ENCODE measurements at places on chromosomes 2 and 18.

DNA sequence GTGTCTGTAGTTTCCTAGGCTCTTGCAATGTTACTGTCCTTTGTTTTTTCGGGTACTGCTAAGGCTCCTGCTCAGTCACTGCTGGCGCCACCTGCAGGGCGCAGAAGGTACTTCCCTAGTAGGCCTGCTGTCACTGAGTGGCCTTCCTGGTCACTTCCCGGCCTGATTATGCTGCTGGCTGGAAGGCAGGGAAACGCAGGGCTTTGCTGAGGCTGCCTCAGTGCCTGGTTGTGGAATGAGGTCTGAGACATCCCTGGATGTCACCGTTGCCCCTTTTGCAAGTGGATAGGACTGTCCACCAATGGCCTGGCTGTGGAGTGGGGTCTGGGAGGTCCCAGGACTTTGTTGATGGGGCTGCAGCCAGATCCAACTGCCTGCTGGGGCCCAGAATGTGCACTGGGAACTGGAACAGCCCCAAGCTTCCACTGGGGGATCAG lies 13.1 kb downstream of the DAW1 start:
- peak; percentile 67 for DNase-seq

- DNase-seq, result no peak
These were observed 101.4 kb upstream of the RAB6C start for GRCh38 chr2:129877795-129878775.

DNA sequence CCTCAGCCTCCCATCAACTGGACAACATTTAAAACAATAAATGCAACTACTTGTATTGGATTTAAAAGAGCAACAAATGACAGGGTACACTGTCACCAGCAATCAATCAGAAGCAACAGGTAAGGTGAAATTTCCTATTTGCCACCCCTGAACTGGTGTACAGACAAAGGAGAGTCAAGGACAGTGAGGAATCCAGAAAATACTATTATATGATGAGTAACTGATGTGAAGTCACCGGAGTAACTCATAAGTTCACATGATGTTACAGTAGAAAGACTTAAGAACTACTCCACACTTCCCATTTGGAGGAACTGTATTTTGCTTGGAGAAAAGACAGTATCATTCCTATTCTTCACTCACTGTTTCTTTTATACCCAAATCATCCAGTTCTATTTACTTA lies 4.1 kb upstream of the STAT1 start:
- no peak for DNase-seq

- no peak for DNase-seq
These were observed 24.0 kb downstream of the ZNF385B start for GRCh38 chr2:179837408-179837807.

DNA sequence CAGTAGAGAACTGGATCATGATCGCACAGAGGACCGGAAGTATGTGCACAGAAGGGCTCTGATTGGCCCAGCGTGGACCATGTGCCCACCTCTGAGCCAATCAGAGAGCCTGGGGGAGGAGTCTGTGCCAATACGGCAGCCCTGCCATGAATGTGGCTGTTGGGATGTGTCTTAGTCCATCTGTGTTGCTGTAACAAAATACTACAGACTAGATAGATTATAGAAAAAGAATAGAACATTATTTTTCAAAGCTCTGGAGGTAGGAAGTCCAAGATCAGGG lies 132.0 kb downstream of the NDUFA10 start:
- no peak for DNase-seq

DNA sequence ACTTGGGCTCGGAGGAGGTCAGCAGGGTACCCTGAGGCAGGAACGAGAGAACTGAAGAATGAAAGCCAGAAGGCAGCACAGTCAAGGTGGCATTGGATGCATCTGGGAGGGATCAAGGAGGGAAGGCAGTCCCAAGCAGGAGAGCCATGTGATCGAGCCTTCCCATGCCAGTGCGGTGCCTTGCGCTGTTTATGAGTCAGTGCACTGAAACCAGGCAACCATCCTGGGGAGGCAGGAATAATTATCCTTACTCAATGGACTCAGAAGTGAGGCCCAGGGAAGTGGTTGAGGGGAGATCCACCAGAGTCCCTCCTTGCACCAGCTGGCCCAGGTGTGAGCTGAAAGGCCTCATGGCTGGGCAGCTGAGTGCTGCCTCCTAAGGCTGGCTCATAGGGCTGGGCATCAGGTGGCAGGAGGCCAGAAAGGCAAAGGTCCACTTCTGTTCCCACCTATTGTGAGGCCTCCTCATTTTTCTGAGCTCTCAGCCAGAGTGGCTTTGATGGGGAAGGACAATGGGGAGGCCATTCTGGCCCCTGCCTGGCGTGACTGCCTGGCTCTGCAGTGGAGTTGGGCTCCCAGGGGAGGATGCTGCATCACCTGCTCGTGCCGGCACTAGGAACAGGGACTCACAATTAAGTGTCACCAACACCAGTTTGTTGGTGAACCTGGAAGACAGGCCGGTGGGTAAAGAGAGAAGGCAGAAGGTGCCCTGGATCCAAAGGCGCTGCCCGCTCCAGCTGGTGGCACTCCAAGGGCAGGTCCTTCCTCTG lies 82.3 kb downstream of the TFCP2L1 start:
- DNase-seq, result no peak

DNA sequence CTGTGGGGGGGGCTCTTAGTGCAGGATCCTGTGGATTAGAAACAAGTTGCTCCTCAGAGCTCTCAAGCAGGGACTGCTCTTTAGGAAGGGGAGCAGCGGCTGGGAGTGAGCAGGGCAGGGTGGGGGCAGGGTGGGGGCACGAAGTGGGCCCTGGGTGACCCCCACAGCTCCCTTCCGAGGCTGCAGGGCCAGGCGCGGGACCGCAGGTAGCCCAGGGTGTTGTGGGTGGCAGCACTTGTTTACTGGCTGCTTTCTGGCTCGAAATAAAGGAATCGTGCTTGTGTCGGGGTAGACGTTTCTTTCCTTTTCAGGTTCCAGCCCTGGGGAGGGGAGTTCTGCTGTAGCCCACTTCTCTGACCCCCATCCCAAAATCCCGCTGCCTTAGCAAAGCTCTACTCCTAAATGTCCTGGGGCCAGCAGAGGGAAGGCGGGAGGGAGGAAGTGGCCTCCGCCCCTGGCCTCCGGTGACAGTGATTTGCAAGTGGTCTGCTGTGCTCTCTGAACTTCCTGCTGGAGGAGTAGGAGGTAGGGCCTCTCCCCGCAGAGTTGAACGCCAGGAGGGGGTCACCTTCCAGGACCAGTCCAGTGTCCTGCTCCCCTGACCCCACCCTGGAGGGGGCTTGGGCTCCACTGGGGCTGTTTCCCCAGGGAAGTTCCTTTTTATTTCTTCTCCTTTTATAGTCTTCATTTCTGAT lies 8.3 kb downstream of the NEU4 start:
- peak; percentile 31 for DNase-seq

DNA sequence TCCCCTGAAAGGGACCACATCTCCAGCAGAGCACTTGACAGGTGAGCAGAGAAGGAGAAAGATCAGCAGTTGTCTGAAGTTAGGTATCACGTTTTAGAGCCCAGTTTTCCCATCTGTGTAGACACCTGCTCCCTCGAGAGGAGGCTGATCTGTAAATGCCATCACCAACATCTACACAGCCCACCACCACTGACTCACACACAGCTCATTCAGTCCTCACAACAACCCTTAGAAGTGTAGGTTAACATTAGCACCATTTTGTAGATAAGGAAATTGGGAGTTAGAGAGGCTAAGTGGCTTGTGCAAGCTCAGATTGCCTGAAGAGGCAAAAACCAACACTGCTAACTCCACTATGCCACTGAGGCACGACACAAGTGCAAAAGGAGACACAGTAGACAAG lies 37.2 kb upstream of the STAT1 start:
- DNase-seq, result no peak

GRCh38 chr2:41719756-41720155 lies 328.1 kb upstream of the PKDCC start:
- no peak for DNase-seq

GRCh38 chr2:2028041-2028440 lies 283.7 kb upstream of the PXDN start:
- no peak for DNase-seq

DNA sequence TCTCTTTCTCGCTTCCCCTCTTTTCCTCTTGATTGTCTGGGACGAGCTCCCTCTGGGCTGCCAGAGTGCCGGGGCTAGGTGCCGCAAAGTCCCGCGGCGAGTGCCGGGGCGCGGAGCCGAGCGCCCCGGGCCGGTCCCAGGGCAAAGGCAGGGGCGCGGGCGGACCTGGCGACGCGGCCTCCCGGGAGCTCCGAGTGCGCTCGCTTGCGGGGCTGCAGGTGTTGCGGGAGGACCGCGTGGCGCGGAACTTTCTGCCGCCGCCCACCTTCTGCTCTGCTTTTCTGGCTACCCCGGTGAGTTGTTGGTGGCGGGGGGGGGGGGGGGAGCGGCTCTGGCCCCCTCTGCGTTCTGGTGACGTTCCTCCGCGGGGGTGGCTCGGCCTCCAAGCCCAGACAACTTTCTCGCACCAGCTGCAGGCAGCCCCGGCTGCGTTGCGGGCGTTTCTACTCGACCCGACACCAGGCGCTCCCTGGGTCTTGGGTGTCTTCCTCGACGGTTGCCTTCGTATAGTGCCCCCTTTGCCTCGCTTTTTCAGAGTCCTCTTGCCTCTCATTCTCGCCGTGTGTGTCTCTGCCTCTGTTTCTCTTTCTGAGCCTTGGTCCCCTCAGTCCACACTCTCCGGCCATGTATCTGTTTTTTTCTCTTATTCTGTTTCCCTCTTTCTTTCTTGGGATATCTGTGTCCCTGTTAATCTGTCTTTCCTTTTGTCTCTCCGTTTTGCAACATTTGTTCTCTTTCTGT lies 759 bp downstream of the GALNT13 start:
- no peak for DNase-seq

- DNase-seq, result no peak
These were observed 235.8 kb downstream of the TCF4 start for GRCh38 chr18:55351980-55352714.

DNA sequence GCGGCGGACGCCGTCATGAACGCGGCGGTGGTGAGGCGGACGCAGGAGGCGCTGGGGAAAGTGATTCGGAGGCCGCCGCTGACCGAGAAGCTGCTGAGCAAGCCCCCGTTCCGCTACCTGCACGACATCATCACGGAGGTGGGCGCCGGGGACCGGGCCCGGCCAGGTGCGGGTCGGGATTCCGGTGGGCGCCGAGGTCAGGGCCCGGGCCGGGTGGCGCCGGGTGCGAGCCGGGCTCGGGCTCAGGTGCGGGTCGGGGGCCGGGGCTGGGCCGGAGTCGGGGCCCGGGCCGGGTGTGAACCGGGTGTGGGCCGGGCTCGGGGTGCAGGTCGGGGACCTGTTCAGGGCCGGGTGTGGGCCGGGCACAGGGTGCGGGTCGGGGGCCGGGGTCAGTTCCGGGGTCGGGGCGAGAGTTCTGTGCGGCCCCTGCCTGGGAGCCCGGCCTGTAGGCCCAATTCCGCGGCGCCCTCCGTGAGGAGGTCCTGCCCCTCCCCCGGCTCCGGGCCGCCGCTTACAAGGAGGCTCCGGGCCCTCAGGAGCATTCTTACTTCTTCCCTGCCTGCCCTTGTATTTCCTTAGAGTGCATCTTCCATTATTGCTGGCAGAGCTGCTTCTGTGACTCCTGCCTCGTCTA lies 447 bp downstream of the TRAF3IP1 start:
- DNase-seq, result no peak

- no peak for DNase-seq
These were observed 252.1 kb downstream of the ZNF521 start for GRCh38 chr18:25099895-25100294.

- no peak for DNase-seq
These were observed 29.9 kb upstream of the ALKAL2 start for GRCh38 chr2:317501-318424.

- no peak for DNase-seq
These were observed 41.4 kb downstream of the PDIA6 start for GRCh38 chr2:10770956-10771750.

- no peak for DNase-seq
These were observed 34.7 kb downstream of the RALB start for GRCh38 chr2:120287183-120288015.

- DNase-seq, result peak; percentile 69
These were observed 21.0 kb downstream of the INPP4A start for GRCh38 chr2:98465456-98466226.

DNA sequence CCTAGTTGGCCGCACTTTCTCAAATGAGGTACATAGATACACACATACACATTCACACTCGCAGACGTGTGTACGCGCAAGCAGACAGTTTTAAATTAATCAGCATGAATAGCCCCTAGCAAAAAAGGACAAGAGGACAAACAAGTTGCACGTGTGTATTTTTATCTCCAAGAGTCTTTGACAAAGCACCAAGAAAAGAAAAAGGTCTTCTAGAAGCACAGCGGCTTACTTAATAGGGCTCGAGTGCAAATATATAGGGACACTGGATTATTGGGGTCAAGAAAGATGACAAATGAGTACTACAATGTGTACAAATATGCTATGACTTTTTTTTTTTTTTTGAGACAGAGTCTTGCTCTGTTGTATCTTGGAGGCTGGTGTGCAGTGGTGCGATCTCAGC lies 1.7 kb upstream of the BCL2 start:
- DNase-seq, result no peak

- no peak for DNase-seq
These were observed 26.0 kb upstream of the CSRNP3 start for GRCh38 chr2:165443511-165443910.

GRCh38 chr2:237475704-237476141 lies 11.3 kb upstream of the MLPH start:
- DNase-seq, result no peak

- no peak for DNase-seq
These were observed 182.5 kb downstream of the TCF4 start for GRCh38 chr18:55405475-55405874.

GRCh38 chr18:37253394-37254235 lies 312.0 kb downstream of the CELF4 start:
- DNase-seq, result no peak

GRCh38 chr2:160906878-160907277 lies 253.3 kb upstream of the TANK start:
- DNase-seq, result no peak

DNA sequence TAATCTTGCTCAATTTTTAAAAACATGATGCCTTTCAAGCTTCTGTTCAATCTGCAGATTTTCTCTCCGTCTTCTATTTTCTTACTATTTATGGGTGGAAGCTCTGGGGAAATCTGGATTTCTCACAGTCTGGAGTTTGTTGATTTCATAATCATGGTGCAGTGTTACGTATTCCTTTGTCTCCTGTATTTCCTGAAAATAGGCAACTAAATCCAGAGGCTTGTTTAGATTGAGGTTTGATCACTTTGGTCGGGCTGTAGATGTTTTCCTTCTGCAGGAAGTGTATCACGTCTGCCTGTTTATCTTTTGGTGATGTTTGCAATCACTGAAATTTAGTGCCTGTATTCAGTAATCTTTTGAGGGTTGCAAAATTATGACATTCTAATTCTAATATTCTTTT lies 487.7 kb downstream of the LRRTM4 start:
- DNase-seq, result no peak

GRCh38 chr2:237932731-237933131 lies 34.1 kb upstream of the UBE2F start:
- DNase-seq, result no peak

DNA sequence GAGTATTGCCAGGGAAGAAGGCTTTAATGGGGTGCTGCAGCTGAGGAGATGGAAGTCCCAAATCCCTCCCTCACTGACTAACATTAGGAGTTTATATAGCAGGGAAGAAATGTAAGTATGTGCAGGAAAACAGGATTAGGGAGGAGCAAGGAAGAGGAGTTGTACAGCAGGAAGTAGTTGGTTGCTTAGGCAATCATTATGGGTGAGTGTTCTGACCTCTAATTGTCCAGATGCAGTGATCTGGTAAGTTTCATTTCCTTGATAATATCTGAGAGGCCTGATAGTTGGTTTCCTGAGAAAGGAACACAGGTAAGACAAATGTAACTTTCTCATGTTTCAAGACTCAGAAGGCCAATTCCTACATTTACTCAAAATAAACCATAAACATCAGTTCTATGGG lies 331.9 kb upstream of the GULP1 start:
- no peak for DNase-seq

GRCh38 chr2:71003966-71004755 lies 9.5 kb upstream of the TEX261 start:
- DNase-seq, result peak; percentile 15
